ENCODE measurements at places on chromosomes 5 and 9. TPM values are rescaled to one million over a fixed set of nuclear protein-coding genes. Genes with fewer than 3 reads are reported as not detected.

DNA sequence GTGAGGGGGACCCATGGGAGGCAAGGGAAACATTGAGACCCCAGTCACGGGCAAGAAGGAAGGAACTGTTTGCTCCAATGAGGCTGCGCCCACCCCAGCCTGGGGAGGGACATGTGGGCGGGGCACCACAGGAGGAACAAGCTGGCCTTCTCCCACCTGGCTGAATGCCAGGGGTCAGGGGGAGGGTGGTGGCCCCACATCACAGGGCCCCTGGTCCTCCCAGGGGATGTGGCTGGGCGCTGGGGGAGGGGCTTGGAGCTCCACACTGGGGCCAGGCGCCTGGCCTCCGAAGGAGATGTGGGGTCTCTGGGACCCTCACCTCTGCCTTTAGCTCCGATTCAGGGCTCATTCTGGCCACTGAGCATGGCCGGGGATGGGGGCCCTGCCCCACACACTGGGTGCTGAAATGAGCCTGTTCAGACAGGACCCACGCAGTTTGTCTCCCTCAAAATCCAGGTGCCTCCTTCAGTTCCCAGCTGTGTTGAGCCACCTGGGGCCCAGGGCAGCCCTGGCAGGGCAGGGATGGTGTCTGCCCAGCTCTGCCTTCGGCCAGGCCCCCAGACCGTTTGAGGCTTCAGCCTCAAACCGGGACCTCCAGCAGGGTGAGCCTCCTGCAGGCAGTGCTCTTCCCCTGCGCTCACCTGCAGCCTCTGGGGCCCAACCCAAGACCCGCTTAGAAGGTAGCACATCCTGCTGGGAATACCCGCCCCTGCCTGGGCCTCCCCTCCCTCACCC lies 33.2 kb upstream of the NOTCH1 start:
- DNase-seq: no peak

DNA sequence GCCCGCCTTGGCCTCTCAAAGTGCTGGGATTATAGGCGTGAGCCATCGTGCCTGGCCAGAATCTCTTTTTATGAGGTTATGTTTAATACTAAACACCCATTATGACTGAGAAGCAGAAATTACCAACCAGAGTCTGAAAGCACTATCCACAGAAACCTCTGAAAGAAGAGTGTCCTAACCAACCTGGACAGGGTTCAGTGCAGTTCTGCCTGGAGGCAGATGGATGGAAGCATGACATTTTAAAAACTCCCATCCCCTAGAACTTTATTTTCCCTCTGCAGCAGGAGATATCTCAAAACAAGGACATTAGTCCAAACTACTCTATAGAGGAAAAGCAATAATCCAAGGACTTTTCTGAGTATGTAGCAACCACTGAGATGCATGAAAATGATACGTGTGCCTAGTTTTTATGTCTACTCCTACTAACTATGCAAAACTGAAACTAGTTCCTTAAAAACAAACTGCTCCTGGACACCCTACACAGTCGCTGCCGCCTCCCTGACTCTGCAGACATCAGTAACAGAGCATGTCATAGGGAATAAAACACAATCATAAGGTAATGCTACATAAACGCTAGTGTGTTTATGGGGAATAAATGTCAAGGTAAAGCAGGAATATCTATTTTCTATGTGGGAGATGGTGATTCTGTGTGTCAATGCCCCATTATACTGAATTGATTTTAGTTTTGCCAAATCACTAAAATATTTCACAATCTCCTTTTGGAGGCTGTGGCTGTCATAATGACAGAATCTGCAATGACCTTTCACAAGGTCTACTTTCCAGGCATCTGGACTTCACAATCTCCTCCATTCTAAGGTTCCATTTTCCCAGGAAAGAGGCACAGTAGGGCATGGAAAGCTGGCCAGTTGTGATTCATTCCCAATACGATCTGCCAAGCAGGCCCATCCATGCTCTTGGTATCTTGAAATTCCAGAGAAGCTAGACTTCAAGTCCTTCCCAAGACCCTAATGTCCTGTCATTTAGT lies 122.8 kb downstream of the SIL1 start:
- DNase-seq: no peak

DNA sequence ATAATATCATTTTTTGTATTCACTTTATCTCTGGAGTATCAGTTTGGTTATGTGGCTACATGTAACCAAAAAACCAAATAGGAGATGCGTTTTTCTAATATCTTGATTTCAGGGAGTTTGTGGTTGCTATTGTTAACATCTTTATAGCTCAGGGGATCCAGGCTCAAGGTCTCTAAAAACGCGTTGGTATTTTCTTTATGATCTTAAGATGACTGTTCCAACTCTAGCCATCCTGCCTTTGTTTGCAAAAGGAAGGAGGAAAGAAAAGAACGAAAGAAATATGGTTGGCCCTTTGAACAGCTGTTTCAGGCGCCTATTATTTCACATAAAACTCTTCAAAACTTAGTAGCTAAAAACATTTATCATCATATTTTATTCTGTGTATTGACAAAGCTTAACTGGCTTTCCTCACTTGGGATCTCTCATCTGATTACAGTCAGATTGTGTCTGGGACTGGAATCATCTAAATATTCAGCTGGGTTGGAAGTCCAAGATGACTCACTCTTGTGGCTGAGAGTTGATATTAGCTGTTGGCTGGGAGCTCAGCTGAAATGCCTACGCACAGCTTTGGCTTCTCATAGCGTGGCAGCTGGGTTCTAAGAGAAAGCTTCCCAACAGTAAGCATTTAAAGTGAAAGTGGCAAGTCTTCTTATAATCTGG lies 60.1 kb downstream of the FAM174A start:
- DNase-seq: no peak

DNA sequence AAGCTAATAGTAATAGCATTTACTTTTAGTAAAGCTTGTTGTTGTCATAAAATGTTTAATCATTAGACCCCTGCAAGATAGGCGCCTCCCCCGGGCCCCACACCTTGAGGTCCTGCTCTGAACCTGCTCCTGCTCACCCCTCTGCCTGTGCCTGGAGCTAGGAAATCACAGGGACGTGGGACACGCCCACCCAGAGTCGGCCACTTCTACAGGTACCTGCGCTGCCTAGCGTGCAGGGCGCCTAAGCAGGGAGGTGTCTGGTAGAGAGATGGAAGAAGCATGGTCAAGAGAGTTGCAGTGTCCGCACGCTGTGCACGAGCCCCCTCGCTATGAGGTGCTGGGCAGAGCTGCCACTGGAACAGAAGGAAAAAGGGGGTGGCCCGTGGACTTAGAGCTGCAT lies 52.6 kb downstream of the HINT1 start:
- DNase-seq: no peak

GRCh38 chr9:121373011-121373729 lies 3.1 kb upstream of the STOM start:
- no peak for DNase-seq

DNA sequence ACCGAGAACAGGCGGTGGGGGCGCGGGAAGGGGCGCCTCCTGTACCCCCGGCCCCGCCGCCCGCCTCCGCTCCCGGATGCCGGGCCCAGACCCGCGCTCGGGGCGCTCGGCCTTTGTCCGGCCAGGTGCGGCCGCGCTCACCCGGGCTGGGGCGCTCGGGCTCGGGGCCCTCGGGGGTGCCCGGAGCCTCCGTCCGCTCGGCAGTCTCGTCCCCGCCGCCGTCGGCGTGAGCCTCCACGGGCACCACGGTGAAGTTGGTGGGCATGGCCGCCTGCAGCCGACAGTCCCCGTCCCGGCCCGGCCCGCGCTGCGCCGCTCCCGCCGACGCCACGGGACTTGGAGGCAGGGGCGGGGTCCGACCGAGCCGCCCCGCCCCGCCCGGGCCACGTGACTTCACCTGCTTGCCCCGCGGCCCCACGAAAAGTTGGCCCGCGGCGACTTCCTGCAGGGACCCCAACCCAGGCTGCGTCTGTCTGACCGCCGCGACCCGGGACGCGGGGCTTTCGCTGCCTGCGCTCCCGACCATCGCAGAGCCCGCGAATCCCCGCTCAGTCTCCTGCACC lies at the start of gene SLC12A7:
TSS of gene SLC12A7 (minus strand) at position 337 of the 563 bp plus-strand sequence. CDS start at position 265, 72 bp downstream.
- no peak for DNase-seq

DNA sequence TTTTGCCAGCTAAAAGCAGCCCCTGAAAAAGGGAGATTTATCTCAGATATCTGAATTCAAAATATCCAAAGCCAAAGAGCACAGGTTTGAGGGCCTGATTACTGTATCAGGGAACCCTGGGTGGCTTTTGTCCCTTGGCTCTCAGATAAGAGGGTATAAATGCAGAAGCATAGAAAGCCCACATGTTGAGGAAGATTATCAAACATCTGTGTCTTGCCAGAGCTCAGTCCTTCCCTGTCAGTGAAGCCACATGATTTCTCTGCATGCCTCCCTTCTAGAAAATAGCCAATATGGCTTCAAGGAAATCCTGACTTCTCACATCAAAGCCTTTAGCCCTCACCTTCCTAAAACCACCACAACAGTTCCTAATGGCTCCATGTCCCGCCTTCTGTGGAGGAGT lies 408.0 kb upstream of the DMAC1 start:
- no peak for DNase-seq

DNA sequence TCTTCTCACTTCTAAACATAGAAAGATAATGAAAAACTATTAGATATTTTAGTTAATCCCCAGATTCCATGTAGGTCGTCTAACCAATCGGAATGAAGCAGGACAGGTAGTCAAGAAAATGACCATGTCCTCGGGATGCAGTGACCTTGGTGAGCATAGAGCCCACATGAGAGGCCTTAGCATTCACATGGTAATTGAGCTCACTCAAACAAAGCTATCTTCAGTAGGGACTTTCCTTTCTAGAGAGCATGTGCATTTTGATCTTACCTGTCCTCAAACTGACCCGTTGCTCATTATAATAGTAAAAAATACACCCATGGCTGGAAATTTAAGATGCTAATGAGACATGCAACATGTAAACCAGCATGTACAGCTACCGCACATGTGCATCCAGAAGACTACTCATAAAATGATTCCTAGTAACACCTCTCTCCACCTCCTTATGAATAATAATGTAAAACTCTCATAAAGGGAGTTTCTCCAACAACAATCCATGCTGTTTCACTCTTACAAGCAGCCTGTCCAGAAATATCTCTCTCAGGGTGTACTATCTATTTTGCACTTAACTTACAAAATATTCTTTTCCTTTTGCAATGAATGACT lies 274.0 kb upstream of the CDH9 start:
- no peak for DNase-seq

DNA sequence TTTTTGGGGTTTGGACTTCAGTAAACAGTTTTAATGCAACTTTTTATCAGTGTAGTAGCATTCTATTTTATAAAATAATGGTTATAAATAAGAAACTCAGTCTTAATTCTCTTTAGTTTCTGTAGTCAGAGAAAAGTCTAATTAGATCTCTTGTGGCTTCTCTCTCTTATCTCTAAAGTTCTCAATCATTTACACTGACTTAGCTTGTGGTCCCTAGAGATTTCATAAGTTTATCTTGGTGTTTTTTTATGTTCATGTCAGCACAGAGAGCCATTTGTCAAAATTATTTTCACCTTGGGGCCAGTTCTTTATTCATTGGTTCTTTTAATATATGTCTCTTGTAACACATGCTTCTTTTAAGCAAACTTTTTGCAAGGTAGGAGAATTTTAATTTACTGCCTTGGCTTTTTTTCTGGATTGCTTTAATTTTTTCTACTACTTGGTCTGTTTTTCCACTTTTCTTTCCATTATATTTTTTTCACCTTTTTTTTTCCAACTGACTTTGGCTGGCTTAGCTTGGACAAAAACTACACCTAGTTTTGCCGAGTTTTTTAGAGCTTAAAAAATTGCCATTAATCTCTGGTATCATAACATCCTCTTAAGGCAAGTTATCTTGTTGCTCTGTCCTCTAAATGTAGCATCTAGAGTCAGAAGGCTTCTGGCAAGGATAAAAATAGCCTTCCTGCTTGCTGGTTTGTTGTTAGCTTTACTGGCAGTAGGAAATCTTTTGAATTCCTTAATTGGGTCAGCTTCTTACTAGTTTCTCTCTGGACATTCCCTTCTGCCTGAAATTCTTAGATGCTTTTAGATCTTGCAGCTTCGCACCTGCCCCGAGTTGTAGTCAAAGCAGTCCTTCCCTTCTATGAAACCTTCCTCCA lies 35.3 kb downstream of the CPEB4 start:
- DNase-seq: no peak

GRCh38 chr9:7028591-7028990 lies 270.8 kb downstream of the KDM4C start:
- no peak for DNase-seq

Gene REEP2
- polyA plus RNA-seq: 10.1 TPM

Gene ITK
- polyA plus RNA-seq: 0.23 TPM

Gene GADD45G
- 1.7 TPM for polyA plus RNA-seq

Gene PCDHA1
- polyA plus RNA-seq: not detected

Gene SMIM23
- not detected for polyA plus RNA-seq

Gene CNTNAP3
- polyA plus RNA-seq: 6.6 TPM

Gene NUTM2G
- 1.1 TPM for polyA plus RNA-seq
